ENCODE measurements at places on chromosomes 2 and 18. TPM values are rescaled to one million over a fixed set of nuclear protein-coding genes. Genes with fewer than 3 reads are reported as not detected.

The SLC19A3 gene
- 11.7 TPM for total RNA-seq

The SLC16A14 gene
- total RNA-seq: 0.99 TPM

The DNER gene
- 0.78 TPM for total RNA-seq

The MPV17 gene
- 56.7 TPM for total RNA-seq

DNA sequence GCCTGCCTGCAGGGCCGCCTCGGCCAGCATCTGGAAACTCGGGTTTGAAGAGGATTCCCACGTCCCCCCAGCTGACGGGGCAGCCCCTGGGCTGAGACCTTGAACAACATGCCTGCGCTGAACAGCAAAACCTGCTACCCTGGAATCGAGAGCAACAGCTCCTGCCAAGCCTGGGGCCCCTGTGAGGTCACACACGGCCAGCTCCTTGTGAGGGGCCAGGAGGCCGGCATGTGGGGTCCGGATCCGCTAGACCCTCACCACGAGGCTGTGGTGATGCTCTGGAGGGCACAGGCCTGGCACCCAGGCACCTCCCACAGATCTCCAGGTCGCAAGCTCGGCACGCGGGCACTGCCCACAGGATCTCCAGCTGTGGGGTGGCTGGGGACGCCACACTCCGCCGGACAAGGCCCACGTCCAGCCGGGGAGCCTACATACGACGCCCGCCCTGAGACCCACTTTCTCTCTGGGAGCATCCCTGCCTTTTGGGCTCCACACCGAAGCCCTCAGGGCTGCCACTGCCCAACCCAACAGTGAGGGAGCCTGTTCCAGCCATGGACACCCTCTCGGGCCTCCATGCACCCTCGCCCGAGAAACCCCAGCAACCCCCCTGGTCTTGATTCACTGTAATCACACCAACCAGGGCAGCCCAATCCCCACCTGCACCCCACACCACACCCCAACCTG is 34.1 kb downstream of the SLC66A2 start:
- no peak for DNase-seq
- no peak overlapping the region for H3K4me3 ChIP-seq
- peaks cover 4% of the 10 kb centered on the region for H3K36me3 ChIP-seq
- no peak overlapping the region for H3K27ac ChIP-seq
- no peaks in the 10 kb centered on the region for H3K27me3 ChIP-seq

- H3K36me3 ChIP-seq: no peaks in the 10 kb centered on the region
- H3K4me1 ChIP-seq: no peaks in the 10 kb centered on the region
- no peak overlapping the region for H3K27ac ChIP-seq
- DNase-seq: no peak
Measured at GRCh38 chr18:52685316-52685715, 345.3 kb downstream of the DCC start.

DNA sequence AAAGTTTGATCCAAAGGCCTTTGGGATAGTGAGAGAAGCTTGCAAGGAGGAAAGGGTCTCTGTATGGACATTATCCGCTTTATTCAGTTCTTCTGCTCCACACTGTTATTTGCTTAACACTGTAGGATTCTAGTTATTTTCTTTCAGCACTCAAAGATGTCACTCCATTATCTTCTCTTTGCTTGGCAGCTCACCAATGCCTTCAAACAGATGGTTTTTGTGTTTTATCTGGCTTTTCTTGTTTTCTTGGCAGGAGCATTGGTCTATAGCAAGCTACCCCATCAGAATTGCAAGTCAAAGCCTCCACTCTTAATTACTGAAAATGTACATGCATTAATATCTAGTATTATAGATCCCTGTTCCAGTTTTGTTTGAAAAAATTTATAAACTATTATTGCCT is 138.8 kb downstream of the EVA1A start:
- no peak for DNase-seq
- H3K27me3 ChIP-seq: no peaks in the 10 kb centered on the region
- no peak overlapping the region for H3K4me3 ChIP-seq
- no peak overlapping the region for H3K27ac ChIP-seq
- no peaks in the 10 kb centered on the region for H3K36me3 ChIP-seq

DNA sequence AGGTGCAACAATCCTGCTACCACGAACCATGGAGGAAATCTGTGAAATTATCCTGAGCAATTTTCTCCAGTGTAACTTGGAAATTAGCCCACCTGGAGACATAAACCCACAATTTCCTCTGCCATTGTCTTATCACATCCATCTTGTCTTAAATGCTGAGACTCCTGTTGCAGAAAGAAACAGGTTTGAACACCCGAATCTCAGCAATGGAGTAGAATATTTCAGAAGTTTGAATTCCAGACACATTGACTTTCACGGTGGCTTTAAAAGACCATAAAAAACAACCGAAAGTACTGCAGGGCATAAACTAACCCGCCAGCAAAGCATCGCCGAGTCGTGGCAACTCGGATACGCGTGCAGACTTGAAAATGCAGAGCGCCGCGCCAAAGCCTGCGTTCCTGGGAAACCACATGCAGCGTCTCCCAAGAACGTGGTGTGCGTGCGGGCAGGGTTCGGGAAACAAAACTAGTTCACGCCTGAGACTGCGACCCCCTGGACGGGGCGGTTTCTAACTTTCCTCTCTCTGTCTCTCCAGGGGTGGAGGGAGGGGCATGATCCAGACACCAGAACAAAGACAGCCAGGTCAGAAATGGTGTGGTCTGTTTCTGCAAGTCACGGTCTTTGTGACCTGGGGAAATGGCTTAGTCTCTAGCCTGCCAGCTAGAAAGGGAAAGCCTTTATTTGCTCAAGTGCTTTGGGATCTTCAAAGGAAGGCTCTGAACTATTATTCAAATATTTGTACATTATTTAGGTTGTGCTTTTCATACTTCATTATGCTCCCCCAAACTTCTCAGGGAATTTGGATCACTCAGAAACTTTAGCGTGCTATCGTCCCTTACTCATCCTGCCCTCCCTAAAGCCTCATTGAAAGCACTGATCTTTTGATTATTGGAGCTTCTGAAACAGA is 26.9 kb upstream of the KCTD1 start:
- H3K27ac ChIP-seq: no peak overlapping the region
- H3K4me1 ChIP-seq: peaks cover 13% of the 10 kb centered on the region
- H3K27me3 ChIP-seq: no peaks in the 10 kb centered on the region

GRCh38 chr2:103335403-103335802 is 573.6 kb downstream of the TMEM182 start:
- no peaks in the 10 kb centered on the region for H3K36me3 ChIP-seq
- no peak overlapping the region for H3K4me3 ChIP-seq
- H3K4me1 ChIP-seq: no peaks in the 10 kb centered on the region
- no peak overlapping the region for H3K27ac ChIP-seq
- H3K27me3 ChIP-seq: no peaks in the 10 kb centered on the region

DNA sequence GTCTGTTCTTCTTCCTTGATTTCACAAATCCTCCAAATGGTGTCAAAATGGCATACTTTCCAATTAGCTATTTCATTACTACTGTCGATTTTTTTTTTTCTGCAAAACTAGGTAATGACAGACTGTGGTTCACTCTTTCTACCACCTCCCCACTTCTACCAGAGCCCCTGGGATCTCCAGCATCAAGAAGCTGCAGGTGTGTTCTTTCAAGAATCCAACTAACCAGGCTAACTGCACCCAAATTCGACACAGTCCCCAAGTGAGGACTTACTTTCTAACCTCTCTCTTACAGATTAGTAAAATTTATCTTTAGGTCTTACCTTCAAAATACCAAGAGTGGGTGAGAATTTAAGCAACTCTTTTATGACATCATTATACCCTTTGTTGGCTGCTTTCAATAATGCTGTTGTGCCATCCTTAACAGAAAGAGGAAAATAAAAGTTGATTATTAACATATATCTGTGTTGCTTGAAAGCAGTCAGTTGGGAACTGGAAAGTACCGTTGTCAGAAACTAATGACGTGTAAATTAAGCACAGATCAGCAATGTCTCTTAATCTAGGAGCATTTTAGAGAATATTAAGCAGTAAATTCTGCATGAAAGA is 31.2 kb upstream of the NPC1 start:
- H3K36me3 ChIP-seq: no peaks in the 10 kb centered on the region
- DNase-seq: no peak
- no peak overlapping the region for H3K4me3 ChIP-seq

DNA sequence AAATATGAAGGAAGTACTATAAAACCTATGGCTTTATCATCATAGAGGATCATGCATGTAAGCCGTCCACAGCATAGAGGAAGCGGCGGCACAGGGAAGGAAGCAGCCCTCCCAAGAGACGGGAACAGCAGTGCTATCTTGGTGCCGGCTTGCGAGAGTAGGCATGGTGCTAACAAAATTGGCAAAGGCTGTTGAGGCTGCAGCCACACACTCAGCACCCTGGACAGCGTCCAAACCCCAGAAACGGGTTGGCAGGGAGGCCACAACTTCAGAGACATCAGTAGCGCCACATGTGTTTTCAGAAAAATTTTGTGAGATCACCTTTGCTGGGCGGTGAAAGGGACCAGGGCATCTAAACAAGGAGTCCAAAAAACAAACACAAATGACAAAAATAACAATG is 37.7 kb downstream of the NETO1 start:
- H3K27ac ChIP-seq: no peak overlapping the region
- no peaks in the 10 kb centered on the region for H3K36me3 ChIP-seq
- no peaks in the 10 kb centered on the region for H3K27me3 ChIP-seq
- no peak overlapping the region for H3K4me3 ChIP-seq
- H3K4me1 ChIP-seq: no peaks in the 10 kb centered on the region

GRCh38 chr18:53603276-53603675 is 621.2 kb downstream of the MBD2 start:
- H3K27ac ChIP-seq: no peak overlapping the region
- H3K27me3 ChIP-seq: no peaks in the 10 kb centered on the region
- no peaks in the 10 kb centered on the region for H3K4me1 ChIP-seq
- no peak overlapping the region for H3K4me3 ChIP-seq

DNA sequence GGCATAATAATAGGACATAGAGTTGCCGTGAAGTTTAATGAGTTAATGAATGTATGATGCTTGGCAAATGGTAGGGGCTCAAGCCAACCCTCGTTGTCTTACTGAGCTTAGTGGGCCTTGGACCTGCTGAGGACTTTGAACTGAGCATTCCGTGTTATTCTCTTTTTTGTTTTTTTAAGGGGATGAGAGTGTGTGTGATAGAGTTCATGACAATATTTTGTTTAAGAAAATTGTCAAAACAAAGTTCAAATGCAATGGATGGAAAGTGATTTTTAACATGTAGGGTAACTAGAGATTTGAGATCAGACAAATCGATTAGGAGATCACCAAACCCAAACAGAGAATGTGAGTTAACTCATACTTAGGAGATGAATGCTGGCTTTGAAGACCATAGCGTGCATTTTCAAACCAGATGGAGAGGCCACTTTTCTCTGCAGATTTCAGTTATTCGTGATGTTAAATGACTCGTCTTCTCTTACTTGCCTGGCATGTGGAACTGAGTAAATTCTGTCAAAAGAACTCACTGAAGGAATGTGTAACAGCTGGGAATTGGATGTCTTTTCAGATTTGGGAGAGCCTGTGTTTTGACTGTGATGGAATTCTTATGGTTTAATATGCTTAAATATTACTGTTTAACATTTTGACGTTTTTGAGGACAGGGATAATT is 88.7 kb downstream of the NEDD4L start:
- H3K36me3 ChIP-seq: no peaks in the 10 kb centered on the region
- H3K4me1 ChIP-seq: peaks cover 49% of the 10 kb centered on the region
- DNase-seq: no peak

GRCh38 chr2:121135168-121135853 is 149.7 kb downstream of the TFCP2L1 start:
- no peak overlapping the region for H3K4me3 ChIP-seq
- no peak for DNase-seq
- H3K27ac ChIP-seq: no peak overlapping the region
- no peaks in the 10 kb centered on the region for H3K36me3 ChIP-seq
- no peaks in the 10 kb centered on the region for H3K27me3 ChIP-seq

DNA sequence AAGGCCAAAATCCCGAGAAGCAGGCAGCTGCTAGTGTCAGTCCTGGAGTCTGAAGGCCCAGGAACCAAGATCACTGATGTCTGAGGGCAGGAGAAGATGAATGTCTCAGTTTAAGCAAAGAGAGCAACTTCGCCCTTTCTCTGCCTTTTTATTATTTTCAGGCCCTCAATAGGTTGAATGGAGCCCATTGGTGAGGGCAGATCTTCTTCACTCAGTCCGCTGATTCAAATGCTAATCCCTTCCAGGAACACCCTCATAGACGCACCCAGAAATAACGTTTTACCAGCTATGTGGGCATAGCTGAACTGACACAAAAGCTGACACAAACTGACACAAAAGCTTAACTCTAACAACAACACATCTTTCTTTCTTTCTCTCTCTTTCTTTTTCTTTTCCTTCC is 78.0 kb upstream of the KCNJ3 start:
- H3K27me3 ChIP-seq: no peaks in the 10 kb centered on the region
- no peaks in the 10 kb centered on the region for H3K36me3 ChIP-seq
- no peaks in the 10 kb centered on the region for H3K4me1 ChIP-seq
- no peak overlapping the region for H3K27ac ChIP-seq

GRCh38 chr2:12430407-12431133 is 286.2 kb upstream of the TRIB2 start:
- no peaks in the 10 kb centered on the region for H3K4me1 ChIP-seq
- no peak for DNase-seq
- H3K4me3 ChIP-seq: no peak overlapping the region
- H3K27me3 ChIP-seq: no peaks in the 10 kb centered on the region
- no peaks in the 10 kb centered on the region for H3K36me3 ChIP-seq

DNA sequence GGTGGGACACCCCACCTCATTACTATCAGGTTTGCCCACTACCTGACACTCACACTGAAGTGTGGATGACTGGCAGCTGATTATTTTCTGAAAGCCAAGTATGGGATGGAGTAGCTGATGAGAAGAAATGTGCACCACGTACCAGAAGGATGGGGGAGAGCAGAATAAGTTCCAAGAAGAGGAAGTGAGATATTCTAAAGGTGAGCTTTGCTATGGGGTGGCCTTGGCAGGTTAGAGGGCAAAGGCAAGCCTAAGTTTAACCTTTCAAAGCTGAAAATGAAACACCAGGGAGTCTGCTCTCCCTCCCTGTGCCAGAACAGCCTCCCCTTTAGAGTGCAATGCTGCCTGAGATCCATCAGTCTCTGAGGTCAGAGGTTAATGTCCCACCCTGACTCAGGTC is 196.1 kb upstream of the OSR1 start:
- H3K36me3 ChIP-seq: no peaks in the 10 kb centered on the region
- no peak overlapping the region for H3K4me3 ChIP-seq
- no peaks in the 10 kb centered on the region for H3K4me1 ChIP-seq
- no peak for DNase-seq

- H3K4me3 ChIP-seq: no peak overlapping the region
- H3K27me3 ChIP-seq: no peaks in the 10 kb centered on the region
- no peaks in the 10 kb centered on the region for H3K36me3 ChIP-seq
Measured at GRCh38 chr2:15730545-15731212, 139.0 kb downstream of the DDX1 start.

All from body of pancreas (tissue), 4 donors.